Stimulated activated CD4-positive, alpha-beta T cell treated with anti-CD3 and anti-CD28 coated beads, Interleukin-2, amount 100 ng/mL, for 24 hours (primary cell): ENCODE measurements at places on chromosomes 7 and 10.

DNA sequence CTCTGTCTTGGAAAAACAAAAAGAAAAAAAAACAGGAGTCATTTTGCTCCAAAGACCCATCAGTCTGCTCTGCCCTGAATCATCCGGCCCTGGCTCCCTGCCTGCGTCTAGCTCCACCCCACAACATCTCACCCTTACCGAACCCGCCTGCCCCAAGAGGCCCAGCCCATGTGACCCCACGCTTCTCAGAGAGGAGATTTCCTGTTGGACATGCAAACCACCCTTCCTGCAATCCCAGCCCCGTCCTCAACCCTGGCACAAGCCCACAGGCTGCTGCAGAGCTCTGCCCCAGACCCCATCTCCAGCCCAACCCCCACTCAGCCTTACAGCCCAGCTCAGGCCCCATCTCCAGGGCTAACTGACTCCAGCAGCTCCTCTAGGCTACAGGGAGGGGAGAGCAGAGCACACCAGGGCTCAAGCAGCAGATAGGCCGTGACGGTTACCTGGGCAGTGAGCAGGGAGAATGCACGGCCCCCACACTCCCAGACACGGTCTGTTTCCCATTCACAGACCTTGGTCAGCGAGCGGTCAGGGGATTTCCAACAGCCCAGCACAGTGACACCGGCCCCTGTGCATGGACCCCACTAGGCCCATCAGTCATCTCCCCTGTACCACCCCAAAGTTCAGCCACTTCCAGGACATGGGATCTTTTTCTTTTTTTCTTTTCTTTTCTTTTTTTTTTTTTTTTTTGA is 69.9 kb upstream of the GTF2I start:
- no peak for DNase-seq

- DNase-seq: no peak
These were observed 96.4 kb downstream of the SLIT1 start for GRCh38 chr10:97089209-97089870.

GRCh38 chr7:137798073-137798763 is 48.6 kb downstream of the DGKI start:
- DNase-seq: no peak

DNA sequence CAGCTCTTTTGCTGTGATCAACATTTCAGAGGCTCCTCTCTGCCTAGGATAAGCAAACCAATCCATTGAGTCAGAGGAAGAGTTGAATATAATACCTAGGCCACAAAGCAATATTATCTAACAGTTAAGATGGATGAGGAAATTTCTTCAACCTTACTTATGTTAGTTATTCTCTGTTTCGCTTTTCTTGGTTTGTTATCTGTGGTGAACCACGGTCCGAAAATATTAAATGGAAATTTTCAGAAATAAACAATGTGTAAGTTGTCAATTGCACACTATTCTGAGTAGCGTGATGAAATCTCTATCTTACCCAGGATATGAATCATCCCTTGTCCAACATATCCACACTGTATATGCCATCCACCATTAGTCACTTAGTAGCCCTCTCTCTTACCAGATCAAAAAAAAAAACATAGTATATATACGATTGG is 1.5 kb upstream of the HTR7 start:
- DNase-seq: no peak

- no peak for DNase-seq
These were observed 31.8 kb upstream of the RET start for GRCh38 chr10:43044961-43045621.

DNA sequence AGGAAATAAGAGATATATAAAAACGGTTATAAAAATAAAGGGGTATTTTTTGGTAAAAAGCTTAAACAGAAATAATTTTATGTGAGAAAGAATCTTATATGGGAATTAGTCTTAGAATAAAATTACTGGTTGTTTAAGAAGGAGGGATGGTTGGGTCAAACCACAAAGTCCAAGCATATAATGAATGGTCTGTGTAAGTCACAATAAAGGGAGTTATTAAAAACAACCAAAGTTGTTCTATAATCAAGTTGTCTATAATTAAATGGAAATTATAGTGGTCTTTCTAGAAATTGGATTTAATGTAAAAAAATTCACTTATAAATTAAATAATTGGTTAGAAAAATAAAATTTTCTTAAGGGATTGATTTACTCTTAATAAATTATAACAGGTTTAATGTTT is 304.8 kb downstream of the POM121L12 start:
- no peak for DNase-seq
